ENCODE measurements at places on chromosomes 3 and 15. TPM values are rescaled to one million over a fixed set of nuclear protein-coding genes. Genes with fewer than 3 reads are reported as not detected.

RLBP1 gene
- not detected for total RNA-seq

C2CD4B gene
- total RNA-seq, result 0.07 TPM

ILDR1 gene
- not detected for total RNA-seq

LIPH gene
- total RNA-seq, result 6.2 TPM

COL6A5 gene
- total RNA-seq, result not detected

CISH gene
- 0.51 TPM for total RNA-seq

TGM5 gene
- total RNA-seq, result not detected

PAK6 gene
- 0.15 TPM for total RNA-seq

DUOXA2 gene
- total RNA-seq, result not detected

CNTN3 gene
- total RNA-seq, result not detected

NEK10 gene
- 0.88 TPM for total RNA-seq

PCSK6 gene
- 12.7 TPM for total RNA-seq

TMCC1 gene
- total RNA-seq, result 10.7 TPM

EPHB1 gene
- not detected for total RNA-seq

IMPG2 gene
- not detected for total RNA-seq

ADPGK gene
- total RNA-seq, result 78.5 TPM

TERB2 gene
- total RNA-seq, result not detected

EPHB3 gene
- 0.50 TPM for total RNA-seq

PLSCR5 gene
- not detected for total RNA-seq

ITGB5 gene
- total RNA-seq, result 400 TPM

BUB1B gene
- total RNA-seq, result 32.9 TPM

SH3GL3 gene
- total RNA-seq, result 0.67 TPM

TEX55 gene
- total RNA-seq, result not detected

VPS33B gene
- total RNA-seq, result 11.9 TPM

XCR1 gene
- not detected for total RNA-seq

FANCD2 gene
- 16.4 TPM for total RNA-seq

SAMMSON gene
- total RNA-seq, result not detected

CAND2 gene
- total RNA-seq, result 0.42 TPM

DET1 gene
- 6.4 TPM for total RNA-seq

NANOGP8 gene
- total RNA-seq, result not detected

SRP14 gene
- 240 TPM for total RNA-seq

ACAP2 gene
- total RNA-seq, result 7.6 TPM

All from A549 treated with CORT108297 at 1 μM for 4 hours (cell line).